Muscle of back (tissue), 13 donors: ENCODE measurements at places on chromosomes 4 and X. TPM values are rescaled to one million over a fixed set of nuclear protein-coding genes. Genes with fewer than 3 reads are reported as not detected.

The PUDP gene
- 39.0 TPM for polyA plus RNA-seq

The CDS1 gene
- polyA plus RNA-seq = 0.25 TPM

The FATE1 gene
- 0.56 TPM for polyA plus RNA-seq

The RAI2 gene
- 9.2 TPM for polyA plus RNA-seq

The RS1 gene
- not detected for polyA plus RNA-seq

The MAGED4B gene
- polyA plus RNA-seq = 20.4 TPM
